Stimulated activated CD8-positive, alpha-beta memory T cell treated with anti-CD3 and anti-CD28 coated beads, Interleukin-2, amount 100 ng/mL, for 48 hours (primary cell): ENCODE measurements at places on chromosomes 2 and 18.

GRCh38 chr2:207149249-207150213 lies 16.2 kb downstream of the KLF7 start:
- no peak for DNase-seq

DNA sequence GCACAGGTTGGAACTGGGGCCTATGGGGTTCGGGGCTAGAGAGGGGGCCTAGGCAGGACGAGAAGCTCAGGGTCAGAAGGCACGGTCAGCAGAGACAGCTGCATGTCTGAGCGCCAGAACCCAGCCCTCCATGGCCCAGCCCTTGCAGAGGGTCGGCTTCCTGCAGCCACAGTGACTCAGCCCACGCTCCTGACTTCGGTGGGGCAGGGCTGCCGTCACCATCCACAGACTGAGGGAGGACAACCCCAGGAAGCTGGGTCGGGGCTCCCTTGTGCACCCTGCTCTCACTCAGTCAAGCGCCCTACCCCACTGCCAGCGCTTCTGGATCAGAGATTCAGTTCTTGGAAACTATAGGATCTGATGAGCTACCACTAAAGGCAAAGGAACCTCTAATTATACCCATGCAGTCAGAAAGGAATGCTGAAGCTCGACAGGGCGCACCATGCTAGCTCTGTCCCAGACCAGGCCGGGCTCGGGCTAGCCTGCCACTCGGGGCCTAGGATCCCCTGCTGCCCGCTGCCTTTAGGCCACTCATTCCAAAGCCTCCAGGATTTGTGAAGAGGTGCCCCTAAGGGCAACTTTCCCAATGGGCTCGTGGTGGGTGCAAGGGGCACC lies 3.0 kb downstream of the ACTR1B start:
- DNase-seq = no peak

DNA sequence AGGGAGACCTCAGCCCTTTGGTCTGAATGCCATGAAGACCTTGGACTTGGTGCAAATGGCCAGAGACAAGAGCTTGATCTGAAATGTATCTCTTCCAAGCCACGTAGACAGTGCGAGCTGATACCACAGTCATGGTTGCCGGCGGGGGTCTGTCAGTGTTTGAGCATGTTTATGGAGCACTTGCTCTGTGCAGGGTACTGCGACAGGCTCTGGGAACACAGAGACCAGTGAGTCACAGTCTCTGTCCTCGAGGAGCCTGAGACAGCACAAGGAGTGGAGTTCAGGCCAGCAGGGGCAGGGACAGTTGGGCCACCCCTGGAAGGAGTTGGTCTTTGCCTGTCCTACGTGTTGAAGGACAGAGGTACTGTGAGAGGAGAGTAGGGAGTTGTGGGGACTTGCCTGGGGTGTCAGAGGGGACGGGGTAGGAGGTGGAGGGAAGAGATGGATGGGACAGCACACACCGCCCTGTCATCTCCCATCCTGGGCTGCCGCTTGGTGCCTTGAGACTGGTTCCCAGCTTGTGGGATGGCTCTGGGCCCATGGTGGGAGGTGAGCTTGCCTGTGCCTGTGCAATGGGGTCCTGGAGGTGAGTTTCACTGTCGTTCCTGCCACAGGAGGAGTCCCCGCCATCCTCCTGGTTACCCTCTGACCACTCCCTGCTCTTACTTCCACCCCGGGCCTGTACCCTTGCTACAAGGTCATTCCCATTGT lies 39.5 kb downstream of the ATP6V1C2 start:
- no peak for DNase-seq

GRCh38 chr2:284896-285492 lies 2.9 kb downstream of the ALKAL2 start:
- DNase-seq = no peak

DNA sequence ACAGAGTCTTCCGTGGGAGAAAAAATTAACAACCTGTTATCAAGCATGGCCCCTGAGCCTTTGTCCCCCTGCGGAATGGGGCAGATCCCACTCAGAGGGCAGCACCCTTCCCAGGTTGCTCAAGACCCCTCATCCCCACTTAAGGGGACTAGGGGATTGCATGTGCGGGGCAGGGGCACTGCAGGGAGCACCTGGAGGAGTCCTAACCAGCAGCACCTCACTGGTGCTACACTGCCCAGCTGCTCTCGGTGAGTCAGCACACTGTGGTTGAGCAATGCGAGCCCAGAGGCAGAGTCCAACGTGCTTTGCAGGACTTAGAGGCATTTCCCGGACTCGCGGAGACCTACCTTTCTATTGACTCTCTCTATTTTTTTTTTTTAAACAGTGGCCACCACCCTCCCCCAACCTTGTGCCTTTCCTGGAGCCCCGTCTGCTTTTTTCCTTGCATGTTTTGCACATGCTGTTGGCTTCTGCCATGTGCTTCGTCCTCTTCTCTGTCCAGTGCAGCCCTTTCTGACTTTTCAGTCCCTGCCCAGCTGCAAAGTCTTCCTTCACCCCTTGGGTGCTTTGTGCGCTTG lies 74.0 kb downstream of the IL1R2 start:
- no peak for DNase-seq

GRCh38 chr18:10559553-10560451 lies 34.0 kb downstream of the NAPG start:
- DNase-seq = no peak

- DNase-seq = no peak
These were observed 336.5 kb downstream of the MEIS1 start for GRCh38 chr2:66771359-66771976.

- no peak for DNase-seq
These were observed 38.3 kb downstream of the STAT4 start for GRCh38 chr2:191112448-191112901.

DNA sequence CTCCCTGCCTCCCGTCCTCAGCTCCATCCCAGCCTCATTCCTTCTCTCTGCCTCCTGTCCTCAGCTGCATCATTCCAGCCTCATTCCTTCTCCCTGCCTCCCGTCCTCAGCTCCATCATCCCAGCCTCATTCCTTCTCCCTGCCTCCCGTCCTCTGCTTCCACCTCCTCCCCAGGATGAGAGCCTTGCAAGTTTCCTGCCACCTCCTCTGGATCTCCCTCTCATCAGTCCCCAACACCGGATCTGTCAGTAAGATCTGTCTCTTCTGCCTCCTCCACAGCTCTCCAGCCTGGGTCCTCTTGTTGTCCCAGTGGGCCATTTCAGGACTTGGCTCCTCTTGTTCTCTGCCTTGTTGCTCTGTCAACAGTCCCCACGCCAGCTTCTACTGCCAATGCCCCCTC lies 130.9 kb downstream of the NDUFA10 start:
- DNase-seq = no peak

GRCh38 chr2:207876842-207877535 lies 107.3 kb upstream of the FZD5 start:
- no peak for DNase-seq

GRCh38 chr2:191582355-191582754 lies 95.6 kb upstream of the NABP1 start:
- no peak for DNase-seq
